ENCODE measurements at places on chromosomes 3 and 15.

DNA sequence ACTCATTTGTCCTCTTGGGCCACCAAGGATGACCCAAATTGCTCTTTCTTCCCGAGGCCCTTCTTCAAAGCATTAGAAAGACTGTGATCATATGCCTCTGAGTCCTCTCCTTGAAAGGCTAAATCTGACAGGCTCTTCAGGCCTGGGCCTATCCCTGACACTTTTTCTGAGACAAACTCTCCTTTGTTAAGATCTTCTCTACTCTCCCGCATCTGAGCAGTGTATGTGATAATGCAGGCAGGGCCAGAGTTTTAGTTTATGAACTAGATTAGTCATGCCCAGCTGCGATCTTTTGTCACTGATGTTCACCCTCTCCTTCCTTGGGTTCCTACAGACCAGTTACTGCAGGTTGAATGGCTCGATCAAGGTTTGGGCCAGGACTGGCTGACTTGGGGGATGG, 39.2 kb downstream of the MASP1 start:
- no peak for DNase-seq

DNA sequence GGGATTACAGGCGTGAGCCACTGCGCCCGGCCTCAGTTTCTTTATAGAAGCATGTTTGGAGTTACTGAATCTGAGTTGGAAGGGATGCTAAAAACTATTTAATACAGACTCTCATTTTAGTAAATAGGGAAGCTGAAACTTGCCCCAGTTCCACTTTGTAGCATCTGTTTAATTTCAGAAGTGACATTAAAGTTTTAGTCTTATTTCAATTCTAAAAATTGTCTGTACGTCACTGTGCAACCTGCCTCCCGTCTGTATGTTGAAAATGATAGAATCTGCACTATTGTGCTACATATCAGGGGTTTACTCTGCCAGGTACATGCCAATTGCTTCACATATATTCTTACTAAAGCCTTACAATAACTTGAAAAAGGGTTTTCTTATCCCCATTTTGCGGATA, 15.3 kb downstream of the CNOT10 start:
- no peak for DNase-seq

- no peak for DNase-seq
These were observed 36.9 kb downstream of the RFTN1 start for GRCh38 chr3:16476636-16477035.

GRCh38 chr3:64612082-64612860, 75.5 kb downstream of the ADAMTS9 start:
- DNase-seq: no peak
